ENCODE measurements at places on chromosomes 4 and X.

DNA sequence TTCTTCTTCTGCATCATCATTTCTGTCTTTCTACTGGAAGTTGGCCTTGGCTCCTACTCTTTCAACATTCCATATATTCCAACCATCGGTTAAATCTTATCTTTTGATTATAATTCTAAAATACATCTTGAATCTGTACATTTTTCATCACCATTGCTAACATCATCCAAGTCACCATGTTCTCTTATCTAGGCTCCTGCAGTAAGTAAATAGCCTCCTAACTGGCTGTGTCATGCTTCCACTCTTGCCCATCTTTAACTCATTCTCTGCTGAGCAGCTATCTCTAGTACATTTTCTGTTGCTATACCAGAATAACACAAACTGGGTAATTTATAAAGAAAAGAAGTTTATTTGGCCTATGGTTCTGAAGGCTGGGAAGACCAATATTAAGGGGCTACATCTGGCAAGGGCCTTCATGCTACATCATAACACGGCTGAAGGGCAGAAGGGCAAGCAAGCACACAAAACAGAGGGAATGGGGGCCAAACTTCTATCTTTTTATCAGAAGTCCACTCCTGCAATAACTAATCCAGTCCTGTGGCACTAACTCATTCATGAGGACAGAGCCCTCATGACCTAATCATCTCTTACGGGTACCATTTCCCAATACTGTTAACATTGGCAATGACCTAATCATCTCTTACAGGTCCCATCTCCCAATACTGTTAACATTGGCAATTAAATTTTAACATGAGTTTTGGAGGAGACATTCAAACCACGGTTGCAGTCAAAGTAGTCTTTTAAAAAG, 72.2 kb downstream of the ENOX2 start:
- DNase-seq, result no peak

- DNase-seq, result no peak
Observed at GRCh38 chr4:7199771-7200441, 7.6 kb downstream of the SORCS2 start.

DNA sequence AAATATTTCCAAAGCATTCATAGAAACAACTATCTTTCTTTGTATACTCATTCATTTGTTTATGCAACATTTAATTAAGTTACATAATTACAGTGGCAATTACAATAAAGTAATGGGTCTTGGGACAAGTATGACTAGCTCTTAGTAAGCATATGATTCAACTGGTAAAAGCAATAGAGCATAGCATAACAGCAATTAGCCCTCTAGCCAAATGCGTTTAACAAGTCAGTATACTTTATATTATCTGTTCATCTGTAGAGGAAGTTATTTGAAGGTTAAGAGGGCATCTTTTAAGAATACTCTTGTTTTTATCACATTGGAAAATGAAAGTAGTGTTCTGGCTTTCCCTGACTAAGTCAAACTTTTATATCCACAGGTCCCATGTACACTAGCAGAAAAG, 198.1 kb upstream of the UGT8 start:
- no peak for DNase-seq

DNA sequence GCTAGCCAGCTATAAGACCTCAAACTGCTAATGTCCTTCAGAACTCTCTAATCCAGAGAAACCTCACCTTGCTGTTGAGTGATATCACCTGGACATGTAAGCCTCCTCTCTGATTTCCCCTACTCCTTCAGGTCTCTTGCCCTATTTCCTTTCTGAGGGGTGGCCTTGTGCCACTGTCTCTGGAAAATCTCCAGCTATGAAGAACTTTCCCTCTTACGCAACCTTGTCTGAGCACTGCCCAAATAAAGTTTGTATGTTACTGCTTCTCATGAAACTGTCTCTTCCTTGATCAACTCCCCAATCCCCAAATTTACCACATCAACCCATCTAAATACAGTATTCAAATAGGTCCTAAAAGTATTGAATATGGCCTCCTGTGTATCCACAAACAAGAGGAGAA, 53.5 kb upstream of the VEGFD start:
- DNase-seq, result no peak

DNA sequence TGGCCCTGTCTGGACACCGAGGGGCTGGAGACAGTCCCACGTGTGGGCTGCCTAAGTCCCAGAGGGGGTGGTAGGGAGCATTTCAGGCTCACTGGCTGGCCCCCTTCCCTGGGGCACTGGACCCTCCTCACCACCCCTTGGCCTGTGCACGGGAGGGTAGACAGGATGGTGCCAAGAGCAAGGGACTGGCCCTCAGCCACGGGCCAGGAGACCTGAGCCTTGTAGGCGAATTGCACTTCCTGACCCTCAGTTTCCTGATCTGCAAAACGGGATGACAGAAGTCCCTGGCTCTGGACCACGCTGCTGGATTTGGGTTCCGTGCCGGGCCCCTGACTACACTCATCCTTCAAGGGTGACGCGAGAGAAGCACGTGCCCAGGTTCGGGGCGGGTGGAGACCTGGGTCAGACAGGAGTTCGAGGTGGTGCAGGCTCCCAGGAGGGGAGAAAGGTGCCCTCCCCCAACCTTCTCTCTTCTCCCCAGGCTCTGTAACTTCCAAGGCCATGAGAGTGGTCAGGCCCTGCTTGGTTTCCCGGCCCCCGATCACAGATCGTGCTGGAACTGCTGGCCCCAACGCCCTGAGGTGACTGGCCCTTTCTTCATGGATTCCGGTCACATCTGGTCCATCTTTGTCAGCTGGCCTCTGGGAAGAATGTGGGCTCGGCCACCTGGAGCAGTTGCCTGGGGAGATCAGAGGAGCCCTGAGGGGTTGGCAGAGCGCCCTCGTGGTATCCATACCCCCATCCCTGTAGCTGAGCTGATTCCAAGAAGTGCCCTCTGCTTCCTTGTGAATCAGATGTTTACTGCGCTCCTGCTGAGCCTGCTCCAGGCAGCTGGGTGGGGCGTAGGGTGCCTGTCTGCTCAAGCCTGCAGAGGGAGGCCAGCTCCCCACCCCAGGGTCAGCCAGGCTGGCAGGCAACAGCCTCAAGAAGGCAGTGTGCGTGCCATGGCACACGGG, 3.3 kb downstream of the SH3BP2 start:
- no peak for DNase-seq

DNA sequence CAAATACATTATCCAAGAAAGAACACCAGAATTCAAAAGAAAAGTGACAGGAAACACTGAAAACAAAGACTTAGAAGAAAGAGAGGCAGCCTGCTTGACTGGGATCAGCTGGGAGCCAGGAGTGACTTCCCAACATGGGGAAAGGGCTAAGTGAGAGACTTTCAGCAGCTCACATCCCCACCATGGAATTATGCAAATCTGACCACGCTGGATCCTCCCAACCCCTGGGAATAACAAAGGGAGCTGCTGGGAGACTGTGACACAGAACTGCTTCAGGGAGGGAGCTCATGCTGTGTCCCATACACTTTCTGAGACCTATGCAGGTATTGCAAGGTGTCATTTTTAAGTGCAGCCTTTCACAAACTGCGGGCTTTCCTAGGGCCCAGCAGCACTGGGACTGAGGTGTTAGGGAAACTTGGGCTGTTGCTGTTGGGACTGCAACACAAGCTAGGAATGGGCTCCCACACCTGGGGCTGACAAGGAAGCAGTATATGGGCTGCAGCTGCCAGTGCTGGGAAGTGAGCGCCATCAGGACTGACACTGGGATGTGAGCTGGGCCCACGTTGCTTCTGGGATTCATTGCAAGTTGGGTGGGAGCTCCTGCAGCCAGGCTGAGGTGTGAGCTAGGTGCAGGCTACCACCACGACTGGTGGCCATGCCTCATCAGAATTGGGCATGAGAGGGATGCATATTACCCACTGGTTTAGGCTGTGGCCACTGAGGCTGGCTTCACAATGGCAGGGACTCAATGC, 139.1 kb downstream of the KDR start:
- DNase-seq, result no peak

GRCh38 chrX:70476166-70476933, 31.7 kb downstream of the DLG3 start:
- DNase-seq, result no peak

GRCh38 chr4:154184238-154184637, 307.4 kb downstream of the DCHS2 start:
- no peak for DNase-seq

DNA sequence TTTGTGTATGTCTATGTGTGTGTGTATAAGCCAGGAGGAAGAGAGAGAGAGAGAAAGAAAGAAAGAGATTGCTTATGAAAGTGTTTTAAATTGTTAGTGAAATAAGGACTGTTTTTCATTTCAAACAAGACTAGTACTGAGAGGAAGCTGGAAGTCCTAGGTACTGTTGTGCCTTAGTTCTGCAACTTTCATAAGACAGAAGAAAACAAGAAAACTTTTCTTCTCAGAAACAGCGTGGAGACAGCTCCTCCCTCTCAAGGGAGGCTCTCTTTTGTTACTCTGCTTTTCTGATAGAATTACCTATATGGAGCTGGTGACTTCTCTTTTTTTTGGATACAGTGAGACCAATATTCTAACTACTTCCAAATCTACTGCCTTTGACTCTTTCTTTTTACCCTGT, 62.5 kb downstream of the BANK1 start:
- DNase-seq, result no peak

DNA sequence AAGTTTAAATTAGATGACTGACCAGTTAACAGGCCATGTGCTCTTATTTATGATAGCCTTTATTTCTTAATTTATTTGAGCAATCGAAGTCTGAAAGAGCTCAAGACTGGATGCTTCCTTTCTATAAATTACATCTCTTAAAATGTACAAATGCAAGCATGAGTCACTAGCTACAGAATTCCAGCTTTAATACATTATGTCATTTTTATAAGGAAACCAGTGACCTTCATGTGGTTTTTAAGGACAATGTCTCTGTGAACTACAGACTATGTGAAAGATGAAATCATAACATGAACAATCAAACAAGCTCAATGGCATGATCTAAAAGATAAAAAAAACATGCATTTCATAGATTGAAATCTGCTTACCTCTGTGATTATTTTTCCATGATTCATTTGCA, 15.4 kb downstream of the HTR2C start:
- DNase-seq, result no peak

DNA sequence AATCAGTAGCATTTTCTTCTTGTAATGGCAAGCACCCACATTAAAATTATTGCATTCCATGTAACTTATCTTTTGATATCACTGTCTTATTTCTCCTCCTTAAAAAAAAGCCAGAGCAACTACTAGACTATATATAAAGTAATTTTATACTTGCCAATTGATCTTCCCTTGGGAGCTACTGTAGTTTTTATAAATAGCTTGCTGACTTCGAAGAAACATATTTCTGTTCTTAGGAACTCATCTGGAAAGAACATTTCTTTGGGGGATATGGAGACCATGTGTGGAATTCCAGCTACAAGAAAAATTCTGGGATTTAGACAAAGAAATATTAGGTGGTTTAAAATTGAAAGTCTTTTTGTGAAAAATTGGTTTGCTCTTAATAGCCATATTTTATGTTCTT, 94.9 kb downstream of the BMPR1B start:
- DNase-seq, result no peak

DNA sequence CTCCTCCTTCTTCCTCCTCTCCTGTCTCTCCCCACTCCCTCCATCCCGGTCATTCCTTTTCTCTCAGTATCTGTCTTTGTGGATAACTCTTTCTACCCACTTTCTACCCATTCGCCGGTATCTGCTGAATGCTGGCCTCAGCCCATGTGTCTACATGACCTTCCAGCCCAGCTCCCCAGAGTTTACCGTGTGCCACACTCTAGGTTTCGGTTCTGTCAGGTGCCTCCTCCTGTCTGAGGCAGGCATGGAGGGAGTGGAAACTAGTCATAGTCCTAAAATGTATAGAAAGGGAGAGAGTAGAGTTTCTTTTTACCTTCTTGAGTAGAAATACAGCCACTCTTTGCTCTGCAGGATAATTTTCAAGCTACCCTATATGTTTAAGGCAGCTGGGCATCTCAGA, 33.5 kb upstream of the SCRG1 start:
- DNase-seq, result no peak

DNA sequence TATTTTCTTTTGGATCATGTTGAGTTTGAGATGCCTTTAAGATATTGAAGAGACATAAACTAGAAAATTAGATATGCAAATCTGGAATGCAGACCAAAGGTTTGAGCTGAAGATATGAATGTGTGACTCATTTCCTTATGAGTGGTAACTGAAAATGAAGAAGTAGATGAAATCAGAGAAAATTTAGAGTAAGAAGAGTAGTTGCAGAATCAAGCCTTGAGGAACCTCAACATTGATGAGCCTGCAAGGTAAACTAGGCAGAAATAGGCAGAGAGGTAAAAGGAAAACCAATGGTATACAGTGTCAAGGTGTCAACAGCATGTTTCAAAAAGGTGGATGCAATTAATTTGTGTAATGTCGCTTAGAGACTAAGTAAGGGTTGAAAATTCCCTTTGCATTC, 142.8 kb downstream of the MOSPD2 start:
- DNase-seq, result no peak

DNA sequence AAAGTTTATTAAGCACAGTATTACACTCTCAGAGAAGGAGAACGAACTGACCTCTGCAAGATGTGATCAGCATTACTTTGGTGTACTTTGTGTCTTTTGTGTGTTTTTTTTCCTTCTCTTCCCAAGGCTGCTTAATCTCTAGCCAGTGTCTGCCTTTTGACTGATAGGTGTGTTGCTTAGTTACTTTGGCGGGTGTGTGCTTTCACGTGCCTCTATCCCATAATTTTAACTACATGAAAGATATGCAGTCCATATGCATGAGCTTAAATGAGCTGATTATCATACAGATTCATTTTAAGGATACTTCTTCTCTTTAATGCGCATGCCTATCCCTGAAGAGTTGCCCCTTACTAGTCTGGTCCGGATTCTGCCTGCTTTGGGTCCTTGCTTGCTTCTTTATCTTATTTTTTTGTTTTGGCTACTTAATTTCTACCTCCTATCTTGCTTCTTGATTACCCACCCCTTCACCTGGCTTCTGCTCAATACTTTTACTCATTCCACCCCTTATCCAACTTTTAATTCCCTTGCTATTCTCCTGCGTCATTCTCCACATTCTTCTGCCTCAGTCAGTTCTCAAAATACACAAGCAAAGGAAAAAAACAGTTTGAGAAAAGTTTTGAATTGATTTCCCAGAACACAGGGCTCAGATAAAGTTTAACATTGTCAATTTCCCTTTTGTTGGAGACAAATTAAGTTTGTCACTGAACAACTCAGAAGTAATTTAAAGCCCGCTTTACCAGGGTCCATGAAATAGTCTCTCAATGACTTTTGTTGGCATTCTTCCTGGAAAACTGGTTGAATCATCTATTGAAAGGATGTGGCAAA, 182.0 kb downstream of the TENT5D start:
- no peak for DNase-seq

GRCh38 chrX:46531442-46531841, 13.8 kb downstream of the ZNF674 start:
- DNase-seq, result no peak

DNA sequence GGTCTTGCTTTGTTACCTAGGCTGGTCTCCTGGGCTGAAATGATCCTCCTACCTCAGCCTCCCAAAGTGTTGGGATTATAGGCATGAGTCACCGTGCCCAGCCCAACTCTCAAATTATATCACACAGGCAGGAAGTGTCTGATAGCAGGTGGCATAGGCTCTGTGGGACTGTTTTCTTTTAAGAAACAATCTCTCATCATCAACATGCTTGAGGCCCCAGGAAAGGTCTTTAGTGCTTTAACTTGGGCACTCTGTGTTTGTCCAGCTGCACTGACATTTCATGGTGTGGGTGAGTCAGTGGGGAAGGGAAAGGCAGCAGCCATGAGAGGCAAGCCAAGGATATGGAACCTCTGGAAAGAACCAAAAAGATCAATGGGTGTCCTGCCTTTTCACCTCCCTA, 88.1 kb upstream of the TSPAN5 start:
- DNase-seq, result no peak

GRCh38 chr4:114277690-114278089, 298.2 kb upstream of the ARSJ start:
- DNase-seq, result no peak

GRCh38 chr4:153324046-153324445, 20.4 kb upstream of the MND1 start:
- no peak for DNase-seq
